Chondrocyte (in vitro differentiated cells): ENCODE measurements at places on chromosomes 13 and 19. TPM values are rescaled to one million over a fixed set of nuclear protein-coding genes. Genes with fewer than 3 reads are reported as not detected.

Gene ZNF333
- total RNA-seq: 13.0 to 19.1 TPM (median 14.7 TPM) in 3 replicates

Gene CYP2F1
- not detected in 3 replicates for total RNA-seq

GRCh38 chr13:30097701-30098100 lies 209.7 kb downstream of the KATNAL1 start:
- no peak for DNase-seq

- DNase-seq: no peak
Measured at GRCh38 chr13:76813891-76814290, 72.3 kb downstream of the KCTD12 start.

GRCh38 chr13:79479882-79480281 lies 1.1 kb upstream of the NDFIP2 start:
- no peak for DNase-seq

DNA sequence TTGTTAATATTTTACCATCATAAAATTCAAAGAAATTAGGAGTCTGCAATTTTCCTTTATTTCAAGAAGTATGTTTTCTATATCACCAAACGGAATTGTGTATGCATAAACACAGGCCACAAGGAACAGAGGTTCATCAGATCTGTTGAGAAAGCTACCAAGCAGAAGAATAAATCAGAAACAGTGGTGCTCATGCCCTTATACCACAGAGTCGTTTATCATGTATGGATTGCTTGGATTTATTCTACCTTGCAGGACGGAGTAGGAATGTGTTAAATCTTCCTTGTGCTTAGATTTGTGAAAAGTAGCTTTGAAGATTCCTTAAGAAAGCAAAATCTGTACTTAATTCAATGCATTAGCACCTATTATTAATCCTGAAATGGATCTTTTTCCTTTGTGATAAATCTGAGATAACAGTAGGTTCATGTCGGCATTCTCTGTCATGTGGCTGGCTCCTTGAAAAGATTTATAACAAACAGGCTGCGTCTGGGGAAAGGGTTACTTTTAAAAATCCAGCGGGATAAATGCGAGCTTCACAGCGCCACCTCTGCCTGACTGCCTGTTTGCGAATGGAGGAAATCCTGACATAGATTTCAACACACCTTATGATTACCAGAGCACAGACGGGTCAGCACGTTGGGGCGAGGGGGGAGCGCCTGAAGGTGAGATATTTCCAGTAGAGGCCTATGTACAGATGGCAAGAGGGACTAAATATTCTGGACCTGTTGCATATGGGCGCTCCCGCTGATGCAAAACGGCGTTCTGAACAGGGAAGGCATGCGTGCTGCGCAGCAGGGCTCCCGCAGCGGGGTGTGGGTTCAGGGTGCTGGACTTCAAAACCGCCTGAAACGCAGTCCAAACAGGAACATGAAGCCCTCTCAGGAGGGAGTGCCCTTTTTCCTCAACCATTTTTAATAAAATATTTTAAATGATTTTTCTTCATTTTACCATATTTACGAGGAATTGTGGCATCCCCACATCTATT lies 445.5 kb upstream of the SGCG start:
- DNase-seq: no peak

- no peak for DNase-seq
Measured at GRCh38 chr13:75620020-75620419, 16.1 kb upstream of the LMO7 start.

DNA sequence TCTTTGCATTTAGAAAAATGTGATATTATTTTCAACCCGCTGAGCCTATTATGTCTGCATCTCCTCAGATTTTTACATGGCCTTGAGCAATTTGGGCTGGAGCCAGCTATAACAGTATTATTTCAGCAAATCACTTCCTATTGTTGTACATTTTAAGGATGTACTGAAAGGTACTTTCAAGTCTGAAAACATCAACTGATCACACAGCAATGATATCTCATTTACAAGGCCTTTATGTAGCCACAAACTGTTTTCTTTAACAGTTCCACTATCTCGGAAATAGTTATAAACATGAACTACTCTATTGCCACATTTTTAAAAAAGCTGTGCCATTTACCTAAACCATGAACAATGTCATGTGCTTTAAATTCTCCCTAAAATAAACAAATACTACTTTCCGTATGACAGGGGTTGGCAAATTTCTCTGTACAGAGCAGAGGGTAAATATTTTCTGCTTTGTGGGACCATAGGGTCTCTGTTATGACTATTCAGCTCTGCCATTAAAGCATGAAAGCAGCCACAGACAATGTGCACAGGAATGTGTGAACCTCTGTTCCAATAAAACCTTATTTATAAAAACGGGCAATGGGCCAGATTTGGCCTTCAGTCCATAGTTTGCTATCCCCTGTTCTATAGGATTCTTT lies 560.4 kb downstream of the GPC6 start:
- no peak for DNase-seq
